Stimulated activated CD4-positive, alpha-beta T cell treated with anti-CD3 and anti-CD28 coated beads, Interleukin-1b, Interleukin-23, amount 100 ng/mL, for 24 hours (primary cell): ENCODE measurements at places on chromosomes 11 and 22.

DNA sequence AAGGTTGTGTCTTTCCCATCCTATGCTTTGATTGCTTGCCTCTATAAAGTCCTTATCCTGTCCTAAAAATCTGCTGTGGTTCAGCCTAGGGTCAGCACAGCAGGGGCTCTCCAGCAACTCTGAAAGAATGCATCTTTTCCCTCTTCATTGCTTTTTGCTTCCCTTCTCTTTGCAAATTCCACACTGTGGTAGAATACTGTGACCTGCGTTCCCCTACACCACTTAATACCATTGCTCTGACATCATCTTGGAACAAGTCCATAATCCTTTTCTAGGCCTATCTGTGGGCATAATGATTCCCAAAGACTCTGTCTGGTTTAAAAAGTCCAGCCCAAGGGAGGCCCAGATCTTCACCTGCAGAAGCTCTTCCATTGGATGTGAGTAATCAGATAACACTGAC, 177.7 kb downstream of the NAV2 start:
- no peak for DNase-seq

GRCh38 chr11:120102050-120102863, 35.7 kb downstream of the TRIM29 start:
- DNase-seq: no peak

- no peak for DNase-seq
These were observed 10.6 kb downstream of the CDPF1 start for GRCh38 chr22:46239261-46240048.

- no peak for DNase-seq
These were observed 15.3 kb downstream of the PTPN5 start for GRCh38 chr11:18776324-18776723.

- no peak for DNase-seq
These were observed 198.7 kb upstream of the LUZP2 start for GRCh38 chr11:24298146-24298545.

GRCh38 chr11:134277183-134278001, 1.2 kb downstream of the GLB1L3 start:
- no peak for DNase-seq

GRCh38 chr11:47551086-47551485, 1.8 kb downstream of the CELF1 start:
- DNase-seq: no peak

- DNase-seq: no peak
These were observed 27.6 kb upstream of the LRRC10B start for GRCh38 chr11:61480994-61481335.

DNA sequence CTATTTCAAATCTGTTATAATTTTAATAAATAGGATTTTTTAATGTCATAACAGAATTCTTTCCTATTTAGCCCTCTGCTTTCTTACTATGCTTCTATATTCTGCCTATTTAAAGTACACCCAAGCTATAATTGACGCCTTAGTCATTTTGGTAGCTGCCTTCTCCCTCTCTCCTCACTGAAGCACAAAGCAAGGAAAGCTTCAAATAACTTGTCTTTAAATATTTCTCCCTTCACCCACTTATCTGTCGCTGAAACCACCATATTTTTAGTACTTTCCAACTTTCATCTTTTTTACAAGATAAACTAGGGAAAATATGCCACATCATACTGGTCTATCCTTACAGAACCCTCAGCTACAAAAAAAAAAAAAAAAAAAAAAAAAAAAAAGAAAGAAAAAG, 127.9 kb downstream of the ENTHD1 start:
- no peak for DNase-seq

GRCh38 chr11:2691355-2691761, 8.4 kb downstream of the KCNQ1OT1 start:
- DNase-seq: no peak

GRCh38 chr11:56624661-56625110, 10.0 kb upstream of the OR5M1 start:
- DNase-seq: no peak

GRCh38 chr22:41512421-41513194, 31.7 kb downstream of the POLR3H start:
- DNase-seq: no peak

- DNase-seq: no peak
These were observed 506.8 kb downstream of the INSC start for GRCh38 chr11:15621565-15621964.

DNA sequence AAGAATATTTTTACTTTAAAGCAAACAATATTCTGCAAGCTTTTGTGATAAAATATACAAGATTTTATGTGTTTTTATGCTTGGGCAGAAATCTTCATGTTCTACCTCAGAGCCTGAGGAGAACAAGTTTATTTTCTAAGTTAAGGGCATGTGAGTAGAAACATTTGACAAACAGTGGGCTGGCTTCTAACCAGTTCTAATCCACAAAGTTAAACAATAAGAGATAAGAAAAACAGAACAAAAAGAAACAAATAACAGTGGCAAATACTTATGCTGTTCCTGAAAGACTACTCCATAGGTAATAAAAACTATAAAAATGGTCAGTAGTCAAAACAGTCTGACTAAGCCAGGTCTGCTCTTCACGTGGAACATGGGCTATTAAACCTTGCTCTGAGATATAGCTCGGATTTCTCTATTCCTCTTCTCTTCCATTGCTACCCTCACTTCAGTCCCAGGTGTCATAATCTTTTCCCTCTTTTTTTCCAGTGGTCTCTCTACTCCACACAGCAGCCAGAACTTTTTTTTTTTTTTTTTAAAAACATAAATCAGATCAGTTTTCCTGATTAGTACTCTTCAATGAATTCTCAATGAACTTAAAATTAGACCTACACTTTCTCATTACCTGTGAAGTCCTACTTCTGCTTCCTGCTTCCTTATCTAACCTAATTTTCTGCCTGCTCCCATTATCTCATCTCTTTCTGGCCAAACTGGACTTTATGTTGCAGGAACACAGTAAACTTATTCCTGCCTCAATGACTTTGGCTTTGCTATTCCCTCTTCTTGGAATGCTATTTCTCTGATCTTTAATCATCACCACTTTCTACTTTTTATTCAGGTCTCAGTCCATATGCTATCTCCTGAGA, 671.1 kb upstream of the CCDC90B start:
- DNase-seq: no peak

DNA sequence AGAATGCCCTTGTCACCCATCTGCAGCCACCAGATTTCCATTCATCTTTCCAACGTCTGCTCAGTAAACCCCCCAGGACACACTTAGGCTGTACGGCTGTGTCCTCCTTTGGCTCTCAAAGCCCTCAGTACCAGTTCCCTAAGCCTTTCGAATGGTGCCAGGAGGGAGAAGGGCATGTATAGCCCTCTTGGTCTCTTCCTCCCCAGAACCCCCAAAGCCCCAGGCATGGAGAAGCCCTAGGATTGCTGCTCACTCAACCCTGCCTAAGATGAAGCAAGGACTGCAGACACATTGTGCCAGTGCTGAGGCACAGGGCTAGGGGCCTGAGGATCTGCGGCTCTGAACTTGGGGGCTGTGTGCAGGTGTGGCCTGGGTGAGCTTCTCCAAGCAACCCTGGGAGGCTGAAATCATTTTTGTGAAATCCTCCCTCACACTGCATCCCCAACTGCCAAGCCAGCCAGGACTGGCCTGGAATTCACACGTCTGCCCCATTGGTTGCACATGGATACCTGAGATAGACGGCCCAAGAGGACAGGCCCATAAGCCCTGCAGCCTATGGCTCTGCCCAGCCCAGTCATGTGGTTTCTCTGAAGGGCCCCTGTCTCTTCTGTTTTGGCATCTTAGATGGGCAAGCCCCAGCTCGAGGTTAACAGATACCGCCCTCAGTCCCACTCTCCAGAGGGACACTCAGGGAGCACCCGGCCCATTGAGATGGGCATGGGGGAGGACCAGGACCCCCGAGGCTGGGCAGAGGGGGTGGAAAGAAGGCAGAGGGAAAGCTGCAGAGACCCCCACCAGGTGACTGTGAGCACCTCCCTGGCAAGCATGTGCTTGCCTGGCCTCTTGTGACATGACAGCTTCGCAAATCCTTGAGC, 34.0 kb downstream of the KCNQ1OT1 start:
- no peak for DNase-seq

GRCh38 chr22:29816539-29816938, 21.5 kb downstream of the ASCC2 start:
- DNase-seq: no peak

- no peak for DNase-seq
These were observed 113.9 kb downstream of the KIRREL3 start for GRCh38 chr11:126886636-126887035.

DNA sequence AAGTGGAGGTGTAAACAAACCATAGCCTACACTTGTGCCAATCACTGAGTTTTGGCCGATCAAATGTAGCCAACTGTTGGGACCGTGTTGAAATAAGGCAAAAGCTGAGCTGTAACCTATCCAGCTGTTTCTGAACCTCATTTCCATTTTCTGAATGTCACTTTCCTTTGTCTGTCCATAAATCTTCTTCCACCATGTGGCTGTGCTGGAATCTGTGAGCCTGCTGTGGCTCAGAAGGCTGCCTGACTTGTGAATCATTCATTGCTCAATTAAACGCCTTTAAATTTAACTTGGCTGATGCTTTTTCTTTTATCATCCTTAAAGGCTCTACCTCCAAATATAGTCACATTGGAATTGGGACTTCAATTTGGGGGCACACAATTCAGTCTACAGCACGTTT, 203.1 kb upstream of the MPPED2 start:
- DNase-seq: no peak

DNA sequence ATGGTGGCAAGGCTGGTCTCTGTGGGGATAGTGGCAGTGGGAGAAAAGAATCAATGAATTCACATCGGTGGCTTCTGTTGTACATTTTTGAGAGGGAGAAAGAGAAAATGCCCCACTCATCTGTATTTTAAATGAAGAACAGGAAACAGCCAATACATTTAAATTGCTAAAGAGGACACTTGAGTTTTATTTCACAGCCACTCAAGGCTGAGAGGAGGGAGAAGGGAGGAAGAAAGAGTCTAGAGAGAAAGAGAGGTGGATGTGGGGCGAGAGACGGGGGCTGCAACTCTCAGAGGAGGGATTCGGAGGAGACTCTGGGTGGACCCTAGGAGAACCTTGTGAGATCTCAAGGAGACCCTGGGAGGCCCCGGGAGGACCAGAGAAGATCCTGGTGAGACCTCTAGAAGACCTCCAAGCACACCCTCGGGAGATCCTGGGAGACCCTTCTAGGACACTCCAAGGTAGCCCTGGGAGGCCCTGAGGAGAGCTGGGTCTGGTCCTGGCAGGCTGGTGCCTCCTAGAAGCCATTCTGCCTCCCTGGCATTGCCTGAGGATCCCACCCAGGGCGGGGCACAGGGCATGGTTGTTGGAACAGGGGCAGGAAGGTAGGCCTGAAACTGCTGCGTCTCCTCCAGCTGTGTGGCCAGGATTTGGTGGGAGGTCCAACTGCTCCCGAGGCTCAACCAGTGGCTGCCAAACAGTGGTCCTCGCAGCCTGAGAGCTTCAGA, 91.0 kb upstream of the SHISAL1 start:
- no peak for DNase-seq

DNA sequence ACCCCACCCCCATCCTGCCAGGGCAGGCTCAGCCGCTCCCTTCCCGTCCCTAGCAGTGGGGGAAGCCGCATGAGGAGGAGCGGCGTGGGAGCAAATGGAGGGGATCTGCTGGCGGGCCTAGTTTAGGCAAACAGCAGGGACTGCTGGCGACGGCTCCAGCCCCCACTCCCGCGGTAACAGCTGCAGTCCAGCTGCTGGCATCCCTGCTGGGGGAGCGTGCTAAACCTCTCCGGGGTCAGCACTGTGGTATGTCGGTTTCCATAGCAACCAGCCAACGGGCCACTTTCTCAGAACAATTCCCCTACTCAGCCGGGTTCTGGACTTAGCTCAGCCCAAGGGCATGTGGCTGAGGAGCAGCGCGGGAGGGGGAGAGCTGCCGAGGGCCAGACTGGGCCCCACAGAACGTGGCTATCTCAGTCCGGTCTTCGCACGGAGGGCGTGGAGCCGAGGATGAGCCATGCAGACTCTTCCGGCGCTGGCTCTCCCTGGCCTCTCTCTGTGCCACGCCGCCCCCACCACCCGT, 98.8 kb downstream of the PKNOX2 start:
- DNase-seq: no peak

DNA sequence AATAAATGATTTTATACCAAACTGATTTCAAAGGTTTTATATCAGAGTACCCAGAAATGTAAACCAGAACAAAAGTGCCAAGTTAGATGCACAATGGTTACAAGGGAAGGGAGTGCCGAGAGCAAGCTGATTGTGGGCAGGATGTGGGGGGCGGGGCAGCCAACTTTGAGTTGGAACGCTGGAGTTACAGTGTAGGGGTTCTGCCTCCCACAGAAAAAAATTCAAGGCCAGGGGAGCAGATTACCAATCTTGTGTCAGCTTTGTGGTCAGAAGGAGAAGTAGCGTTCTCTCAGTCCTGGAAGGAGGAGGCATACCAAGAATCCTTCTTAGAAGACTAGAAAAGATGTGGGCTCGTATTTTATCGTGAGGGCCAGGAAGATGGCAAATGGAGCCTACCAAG, 15.9 kb upstream of the POU2AF2 start:
- DNase-seq: no peak
